ENCODE measurements at places on chromosomes 3 and 15. TPM values are rescaled to one million over a fixed set of nuclear protein-coding genes. Genes with fewer than 3 reads are reported as not detected.

The FOXB1 gene
- not detected for total RNA-seq

The PPP1R14D gene
- total RNA-seq = not detected

DNA sequence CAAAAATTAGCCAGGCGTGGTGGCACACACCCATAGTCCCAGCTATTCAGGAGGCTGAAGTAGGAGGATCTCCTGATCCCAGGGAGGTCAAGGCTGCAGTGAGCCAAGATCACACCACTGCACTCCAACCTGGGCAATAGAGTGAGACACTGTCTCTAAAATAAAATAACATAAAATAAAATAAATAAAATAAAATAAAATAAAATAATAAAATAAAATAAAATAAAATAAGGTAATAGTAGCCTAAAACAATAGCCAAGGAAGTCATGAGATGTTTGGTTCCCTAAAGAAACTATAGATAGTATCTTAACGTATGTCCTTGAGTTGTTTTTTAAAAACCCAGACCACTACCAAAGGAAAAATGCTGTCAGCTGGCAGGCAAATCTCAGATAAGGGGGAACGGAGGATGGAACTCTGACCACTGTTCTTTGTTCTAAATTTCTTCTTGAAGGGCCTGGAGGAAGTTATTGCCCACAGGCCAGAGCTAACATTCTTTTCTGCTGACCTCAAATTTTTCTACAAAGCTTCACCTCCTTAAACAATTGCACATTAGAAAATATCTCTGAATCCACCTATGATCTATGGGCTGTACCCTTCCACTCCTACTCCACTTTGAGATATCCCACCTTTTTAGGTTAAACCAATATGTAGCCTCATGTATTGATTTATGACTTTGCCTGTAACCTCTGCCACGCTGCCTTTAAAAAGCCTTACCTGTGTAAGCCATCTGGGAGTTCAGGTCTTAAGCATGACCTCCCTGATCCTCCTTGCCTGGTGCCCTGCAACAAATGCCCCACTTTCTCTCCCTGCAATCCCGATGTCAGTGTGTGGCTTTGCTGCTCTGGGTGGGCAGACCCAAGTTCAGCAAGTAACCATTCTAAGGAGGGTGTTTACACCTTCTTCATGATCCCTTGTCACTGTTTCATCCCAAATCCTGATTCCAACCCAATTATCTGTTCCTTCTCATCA lies 126.2 kb upstream of the BHLHE40 start:
- no peak overlapping the region for H3K4me3 ChIP-seq
- H3K27ac ChIP-seq = no peak overlapping the region
- H3K4me1 ChIP-seq = peaks cover 8% of the 10 kb centered on the region

- DNase-seq = no peak
- H3K4me3 ChIP-seq = no peak overlapping the region
- no peak overlapping the region for H3K27ac ChIP-seq
- no peaks in the 10 kb centered on the region for H3K27me3 ChIP-seq
Observed at GRCh38 chr15:65785151-65785550, 6.9 kb downstream of the DENND4A start.

DNA sequence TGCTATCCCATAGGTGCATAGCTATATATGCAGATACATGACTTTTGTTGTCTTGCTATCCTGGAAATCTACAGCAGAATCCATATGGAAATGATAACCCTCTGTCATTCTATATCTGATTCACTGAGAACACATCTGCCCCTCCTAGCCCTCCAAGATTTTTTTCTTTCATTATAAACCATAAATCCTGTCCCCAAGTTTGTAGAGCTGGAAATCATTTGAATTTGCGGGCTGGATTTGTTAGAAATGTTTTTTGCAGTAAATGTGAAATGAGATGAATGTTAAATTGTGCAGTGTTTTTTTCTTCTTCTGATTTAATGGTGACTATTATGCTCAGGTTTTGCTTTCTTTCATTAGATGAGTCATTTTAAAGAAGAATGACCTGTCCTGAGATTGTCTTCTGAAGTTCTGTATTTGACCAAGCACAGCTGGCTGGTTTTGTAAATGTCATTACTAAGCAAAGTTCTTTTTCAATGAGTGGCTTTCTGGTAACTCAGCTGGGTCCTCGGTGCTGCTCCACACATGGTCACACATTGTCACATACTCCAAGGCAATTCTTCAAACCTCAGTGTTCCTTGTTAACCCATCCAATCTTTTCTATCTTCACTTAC lies 25.3 kb upstream of the ABHD17C start:
- peaks cover 7% of the 10 kb centered on the region for H3K4me1 ChIP-seq
- DNase-seq = no peak
- peaks cover 6% of the 10 kb centered on the region for H3K27me3 ChIP-seq
- no peak overlapping the region for H3K4me3 ChIP-seq

GRCh38 chr3:52077925-52078324 lies 21.6 kb upstream of the DUSP7 start:
- no peaks in the 10 kb centered on the region for H3K4me1 ChIP-seq
- DNase-seq = peak; percentile 63
- no peaks in the 10 kb centered on the region for H3K36me3 ChIP-seq
- H3K4me3 ChIP-seq = no peak overlapping the region
- H3K27ac ChIP-seq = no peak overlapping the region
- no peaks in the 10 kb centered on the region for H3K27me3 ChIP-seq

GRCh38 chr3:53795789-53796560 lies 50.2 kb downstream of the CHDH start:
- H3K27me3 ChIP-seq = peaks cover 1% of the 10 kb centered on the region
- no peak overlapping the region for H3K4me3 ChIP-seq
- no peaks in the 10 kb centered on the region for H3K36me3 ChIP-seq

Measured in osteoblast (primary cell).